HS-5 (cell line): ENCODE measurements at places on chromosomes 7 and 10.

DNA sequence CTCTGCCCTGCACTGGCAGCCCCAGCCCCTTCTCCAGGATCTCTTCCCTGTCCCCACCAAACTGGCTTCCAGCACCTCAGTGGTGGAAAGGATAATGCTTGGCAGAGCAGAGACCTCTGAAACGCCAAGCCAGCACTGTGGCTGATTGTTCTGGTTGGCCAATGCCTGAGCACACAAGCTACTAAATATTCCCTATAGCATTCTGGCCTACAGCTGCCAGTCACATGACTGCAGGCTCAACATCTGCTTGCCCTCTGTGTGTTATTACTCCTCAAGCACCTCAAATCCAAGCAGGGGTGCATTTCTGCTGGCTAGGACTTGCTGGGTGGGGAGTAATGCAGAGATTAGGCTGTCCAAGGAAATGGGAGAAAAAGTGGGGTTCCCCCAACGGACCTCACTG lies 6.1 kb downstream of the TBATA start:
- no peak for DNase-seq

DNA sequence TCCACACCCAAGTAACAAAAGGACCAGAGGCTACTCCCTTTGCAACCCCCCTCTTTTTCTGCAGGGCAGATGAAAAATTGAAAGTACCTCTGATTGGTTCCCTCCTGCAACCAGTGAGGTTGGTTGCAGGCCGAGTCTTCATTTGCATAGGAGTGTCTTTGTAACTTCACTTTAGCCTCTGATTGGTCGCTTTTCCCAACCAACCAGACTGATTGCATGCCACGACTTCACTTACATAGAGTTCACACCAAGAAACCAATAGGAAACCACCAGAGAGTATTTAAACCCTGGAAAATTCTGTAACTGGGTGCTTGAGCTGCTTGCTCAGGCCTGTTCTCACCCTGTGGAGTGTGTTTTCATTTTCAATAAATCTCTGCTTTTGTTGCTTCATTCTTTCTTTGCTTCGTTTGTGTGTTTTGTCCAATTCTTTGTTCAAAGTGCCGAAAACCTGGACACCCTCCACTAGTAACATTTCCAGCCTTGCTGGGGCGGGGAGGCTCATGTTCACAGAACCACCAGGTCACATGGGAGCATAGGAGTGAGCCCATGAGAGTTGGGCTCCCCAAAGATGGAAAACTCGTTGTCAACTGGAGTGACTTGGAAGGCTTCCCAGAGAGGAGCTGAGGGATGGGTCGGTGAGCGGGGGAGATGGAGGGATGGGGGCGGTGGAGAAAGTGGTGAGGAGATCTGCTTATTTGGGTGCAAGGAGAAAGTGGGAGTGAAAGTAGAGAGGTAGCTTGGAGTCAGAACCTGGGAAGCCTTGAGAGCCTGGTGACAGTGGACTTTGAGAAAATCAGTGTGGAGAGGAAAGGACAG lies 223.6 kb downstream of the GFRA1 start:
- no peak for DNase-seq

GRCh38 chr7:116731445-116732335 lies 59.7 kb downstream of the MET start:
- no peak for DNase-seq

DNA sequence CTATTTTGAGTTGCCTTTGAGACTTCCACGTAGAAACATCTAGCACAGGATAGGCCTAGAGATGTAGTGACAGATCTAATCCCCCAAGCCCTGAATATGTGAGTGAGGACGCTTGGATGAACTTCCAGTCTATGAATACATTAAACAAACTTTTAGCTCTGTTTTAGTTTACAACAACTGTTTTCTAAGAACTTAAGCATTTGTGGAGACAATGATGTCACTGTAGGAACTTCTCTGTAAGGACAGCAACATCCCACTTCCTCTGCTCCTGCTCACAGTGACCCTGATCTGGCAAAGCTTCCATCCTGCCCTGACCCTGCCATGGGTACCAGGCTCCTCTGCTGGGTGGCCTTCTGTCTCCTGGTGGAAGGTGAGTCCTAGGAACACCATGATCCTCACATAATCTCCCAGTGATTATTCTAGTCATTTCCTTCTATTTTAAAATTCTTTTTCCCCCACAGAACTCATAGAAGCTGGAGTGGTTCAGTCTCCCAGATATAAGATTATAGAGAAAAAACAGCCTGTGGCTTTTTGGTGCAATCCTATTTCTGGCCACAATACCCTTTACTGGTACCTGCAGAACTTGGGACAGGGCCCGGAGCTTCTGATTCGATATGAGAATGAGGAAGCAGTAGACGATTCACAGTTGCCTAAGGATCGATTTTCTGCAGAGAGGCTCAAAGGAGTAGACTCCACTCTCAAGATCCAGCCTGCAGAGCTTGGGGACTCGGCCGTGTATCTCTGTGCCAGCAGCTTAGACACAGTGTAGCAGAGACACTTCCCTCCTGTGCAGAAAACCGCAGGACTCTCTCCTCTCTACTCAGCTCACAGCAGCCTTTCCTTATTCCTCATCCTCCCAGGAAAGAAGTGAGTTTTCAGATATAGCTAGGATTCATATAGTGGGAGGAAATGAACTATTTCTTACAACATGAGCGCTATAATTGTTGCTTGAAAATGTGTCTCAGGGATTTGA lies 194.4 kb upstream of the PRSS1 start:
- no peak for DNase-seq

- DNase-seq: no peak
Observed at GRCh38 chr7:71303566-71303965, 171.6 kb downstream of the GALNT17 start.

- no peak for DNase-seq
Observed at GRCh38 chr7:151872531-151873401, 4.1 kb downstream of the PRKAG2 start.

GRCh38 chr10:45461034-45461433 lies 87.0 kb downstream of the ALOX5 start:
- no peak for DNase-seq

DNA sequence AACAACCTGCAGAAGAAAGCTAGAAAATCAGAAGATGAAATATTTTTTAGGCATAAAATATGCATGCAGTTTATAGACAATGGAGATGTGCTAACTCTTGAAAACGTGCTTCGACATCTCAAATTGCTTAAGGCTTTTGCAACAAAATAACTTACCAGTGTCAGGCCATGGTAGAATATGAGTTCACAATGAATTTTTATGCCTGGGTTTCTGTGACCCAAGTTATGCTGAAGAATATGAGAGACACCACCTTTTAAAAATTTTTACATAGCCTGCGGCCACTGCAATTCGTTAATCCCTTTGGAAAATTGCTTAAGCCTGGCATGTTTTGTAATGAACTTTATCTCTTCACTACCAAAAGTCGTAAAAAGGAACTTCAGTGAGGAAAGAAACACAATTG lies 170.1 kb upstream of the AKR1E2 start:
- no peak for DNase-seq

GRCh38 chr7:105132835-105133234 lies 118.8 kb downstream of the KMT2E start:
- DNase-seq: no peak

GRCh38 chr7:84339306-84339705 lies 144.7 kb upstream of the SEMA3A start:
- DNase-seq: no peak

DNA sequence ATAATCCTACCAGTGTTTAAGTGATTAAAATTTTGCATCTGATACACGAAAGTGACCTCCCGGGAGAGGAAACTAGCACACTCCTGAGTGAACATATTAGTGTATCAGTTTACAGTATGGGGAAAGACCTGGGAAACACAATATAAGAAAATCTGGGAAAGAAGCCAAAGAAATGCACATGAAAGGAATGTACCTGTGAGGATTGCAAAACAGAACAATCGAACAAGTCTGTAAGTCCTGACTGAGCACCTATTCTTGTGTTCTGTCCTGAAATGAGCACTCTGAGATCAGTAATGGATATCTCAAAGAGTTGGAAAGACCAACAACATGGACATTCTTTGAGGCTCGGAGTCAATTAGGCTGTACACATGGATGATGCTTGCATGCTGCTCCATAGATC lies 554.7 kb downstream of the SORCS3 start:
- DNase-seq: no peak

- DNase-seq: peak; percentile 33
Observed at GRCh38 chr7:45026984-45027773, 27.2 kb downstream of the CCM2 start.

GRCh38 chr10:119268871-119269506 lies 61.6 kb downstream of the GRK5 start:
- DNase-seq: no peak

DNA sequence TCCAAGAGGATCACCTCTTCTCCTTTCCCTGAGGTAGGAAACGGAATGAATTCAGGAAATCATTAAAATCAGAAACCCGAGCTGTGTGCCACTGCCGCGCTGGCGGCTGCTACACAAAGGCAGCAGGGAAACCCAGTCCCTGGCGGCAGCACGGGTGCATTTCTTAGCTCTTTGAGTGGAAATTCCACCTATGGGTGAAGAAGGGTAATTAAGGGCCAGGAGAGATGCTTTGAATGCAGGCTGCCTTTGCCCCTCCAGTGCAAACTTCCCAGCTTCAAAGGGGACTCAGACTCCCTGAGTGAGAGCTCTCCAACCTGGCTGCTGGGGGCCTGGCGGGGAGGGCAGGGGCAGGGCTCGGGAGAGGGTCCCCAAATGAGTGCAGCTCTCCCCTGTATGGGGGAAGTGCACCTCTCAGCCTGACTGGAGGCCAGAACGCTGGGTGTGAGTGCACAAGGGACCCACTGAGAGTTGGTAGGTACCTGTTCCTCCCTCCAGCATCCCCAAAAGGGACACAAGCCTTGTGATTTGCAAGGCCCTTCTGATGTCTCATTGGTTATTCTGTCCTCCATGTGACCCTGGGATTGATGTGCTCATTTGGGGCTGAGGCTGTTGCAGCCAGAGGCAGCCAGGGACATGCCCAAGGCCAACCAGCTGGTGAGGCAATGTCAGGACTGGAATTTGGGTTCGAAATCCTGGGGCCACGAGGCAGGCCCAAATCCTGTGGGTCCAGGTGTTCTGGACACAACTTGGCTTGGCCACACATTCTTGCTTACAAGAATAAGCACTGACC lies 16.3 kb upstream of the ZMIZ1 start:
- DNase-seq: no peak

GRCh38 chr7:90856351-90857070 lies 260.4 kb downstream of the CDK14 start:
- no peak for DNase-seq

DNA sequence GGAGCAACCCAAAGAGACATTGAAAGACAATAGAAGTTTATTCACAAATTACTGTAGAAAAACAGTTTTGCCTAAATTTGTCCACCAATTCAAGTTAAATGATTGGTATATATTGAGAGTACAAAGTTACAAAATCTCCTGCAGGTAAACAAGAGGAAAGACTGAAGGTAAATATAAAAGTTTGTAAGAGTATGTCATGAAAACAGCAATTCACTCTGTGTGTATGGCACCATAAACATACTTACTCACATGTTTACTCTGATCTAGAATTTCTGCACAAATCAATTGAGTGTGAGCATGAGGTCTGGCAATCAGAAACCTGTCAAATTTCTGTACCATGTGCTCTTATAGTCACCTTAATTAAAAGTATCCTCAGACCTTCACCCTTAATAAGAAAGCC lies 800.9 kb upstream of the MBL2 start:
- DNase-seq: no peak

- no peak for DNase-seq
Observed at GRCh38 chr10:89228146-89228545, 21.0 kb upstream of the CH25H start.

- no peak for DNase-seq
Observed at GRCh38 chr7:44116087-44116788, 7.1 kb downstream of the POLD2 start.

DNA sequence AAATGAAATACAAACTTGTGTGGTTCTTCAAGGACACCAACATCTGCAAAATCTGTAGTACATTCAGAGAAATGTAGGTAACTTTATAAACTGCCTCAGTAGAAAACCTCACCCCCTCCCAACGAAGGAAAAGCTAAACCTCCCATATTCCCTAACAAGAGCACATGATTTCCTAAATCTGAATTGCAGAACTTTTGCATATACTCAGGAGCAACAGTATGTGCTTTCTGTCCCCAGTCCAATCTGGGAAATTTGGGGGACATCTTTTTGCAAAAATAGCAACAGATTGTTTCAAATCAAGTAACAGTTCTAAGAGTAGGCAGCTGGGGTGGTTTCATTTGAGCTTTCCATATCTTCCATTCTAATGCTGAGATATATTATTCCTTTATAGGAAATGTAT lies 15.8 kb upstream of the MSS51 start:
- DNase-seq: no peak

GRCh38 chr7:30896783-30897637 lies 14.6 kb upstream of the AQP1 start:
- no peak for DNase-seq

- peak; percentile 51 for DNase-seq
Observed at GRCh38 chr10:102509387-102509786, 5.6 kb downstream of the SUFU start.

- no peak for DNase-seq
Observed at GRCh38 chr10:17240616-17241015, 12.6 kb downstream of the VIM start.

DNA sequence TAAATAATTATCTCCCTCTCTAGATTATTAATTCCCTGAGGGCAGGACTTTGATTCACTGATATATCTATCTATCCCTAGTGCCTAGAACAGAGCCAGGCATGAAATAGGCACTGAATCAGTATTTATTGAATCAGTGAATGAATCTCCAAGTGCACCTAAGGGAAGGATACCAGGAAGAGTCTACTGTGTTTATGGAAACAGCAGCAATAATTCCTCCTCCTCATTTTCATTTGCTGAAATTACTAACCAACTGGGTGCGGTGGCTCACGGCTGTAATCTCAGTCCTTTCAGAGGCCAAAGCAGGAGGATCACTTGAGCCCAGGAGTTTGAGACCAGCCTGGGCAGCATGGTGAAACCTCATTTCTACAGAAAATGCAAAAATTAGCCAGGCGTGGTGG lies 161.2 kb downstream of the TCF7L2 start:
- no peak for DNase-seq

DNA sequence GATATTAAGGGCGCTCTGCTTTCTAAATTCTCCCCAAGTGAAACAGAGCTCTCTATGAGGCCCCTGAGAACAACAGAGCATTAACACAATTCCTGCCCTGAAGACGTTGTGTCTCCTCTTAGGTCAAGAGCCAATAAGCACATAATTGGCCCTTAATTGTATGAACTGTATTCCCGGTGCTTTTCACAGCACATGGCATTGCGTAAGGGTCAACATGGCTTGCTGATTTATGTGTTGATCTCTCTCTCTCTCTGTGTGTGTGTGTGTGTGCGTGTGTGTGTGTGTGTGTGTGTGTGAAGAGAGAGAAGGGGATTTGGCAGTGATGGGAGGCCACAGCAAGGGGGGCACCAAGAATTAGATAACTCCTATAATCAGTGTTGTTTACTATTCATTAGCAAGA lies 40.5 kb downstream of the LYZL1 start:
- no peak for DNase-seq
